ENCODE measurements at places on chromosomes 3 and 15.

DNA sequence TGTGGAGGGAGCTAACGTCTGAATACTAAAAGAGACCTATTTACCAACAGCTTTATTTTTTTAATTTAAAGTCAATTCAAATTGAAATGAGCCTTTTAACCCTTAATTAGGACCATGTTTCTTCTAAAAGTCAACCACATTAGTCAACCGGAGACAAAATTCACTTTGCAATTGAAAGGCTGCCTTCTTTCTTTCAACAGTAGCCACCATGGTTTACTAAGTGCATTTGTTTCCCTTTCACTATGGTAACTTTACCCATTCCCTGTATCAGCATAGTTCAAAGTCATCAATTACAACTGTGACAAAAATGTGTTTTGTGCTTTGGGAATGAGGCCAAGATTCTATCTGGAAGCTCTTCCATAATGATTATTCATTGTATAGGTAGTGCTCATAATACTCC, 225.4 kb downstream of the EPHA3 start:
- DNase-seq, result peak; percentile 47

DNA sequence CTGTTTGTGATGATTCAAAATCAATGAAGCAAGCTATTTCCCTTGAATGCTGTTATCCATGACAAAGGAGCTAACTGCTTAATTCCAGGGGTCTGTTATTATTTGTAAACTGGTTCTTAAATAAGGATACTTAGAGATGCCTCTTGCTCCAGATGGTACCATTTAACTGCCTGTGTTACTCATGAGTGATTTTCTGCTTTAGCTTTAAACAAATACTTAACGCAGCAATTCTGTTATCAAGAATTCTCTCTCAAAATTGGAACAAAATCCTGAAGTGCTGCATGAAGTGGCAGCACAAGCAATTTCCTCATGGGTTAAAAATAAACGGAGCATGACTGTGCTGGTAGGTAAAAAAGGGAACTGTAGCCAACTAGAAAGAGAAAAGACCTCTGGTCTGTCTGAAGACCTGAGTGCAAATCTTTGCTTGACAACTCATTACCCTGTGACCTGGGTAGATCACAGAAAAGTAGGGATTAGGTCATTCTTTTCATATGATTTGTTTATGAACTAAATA, 62.5 kb upstream of the GBE1 start:
- DNase-seq, result no peak

DNA sequence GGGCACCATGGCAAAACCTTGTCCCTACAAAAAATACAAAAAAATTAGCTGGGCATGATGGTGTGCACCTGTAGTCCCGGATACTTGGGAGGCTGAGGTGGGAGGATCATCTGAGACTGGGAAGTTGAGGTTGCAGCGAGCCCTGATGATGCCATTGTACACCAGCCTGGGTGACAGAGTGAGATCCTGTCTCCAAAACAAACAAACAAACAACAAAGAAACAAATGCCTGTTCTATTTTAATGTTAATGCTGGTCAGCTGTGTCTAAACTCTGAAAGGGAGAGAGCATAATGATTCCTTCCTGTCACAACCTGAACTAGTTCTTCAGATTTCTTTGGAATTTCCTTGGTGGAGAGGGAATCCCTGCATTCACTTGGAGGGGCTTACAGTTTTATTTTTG, 413.0 kb upstream of the TBL1XR1 start:
- DNase-seq, result no peak

DNA sequence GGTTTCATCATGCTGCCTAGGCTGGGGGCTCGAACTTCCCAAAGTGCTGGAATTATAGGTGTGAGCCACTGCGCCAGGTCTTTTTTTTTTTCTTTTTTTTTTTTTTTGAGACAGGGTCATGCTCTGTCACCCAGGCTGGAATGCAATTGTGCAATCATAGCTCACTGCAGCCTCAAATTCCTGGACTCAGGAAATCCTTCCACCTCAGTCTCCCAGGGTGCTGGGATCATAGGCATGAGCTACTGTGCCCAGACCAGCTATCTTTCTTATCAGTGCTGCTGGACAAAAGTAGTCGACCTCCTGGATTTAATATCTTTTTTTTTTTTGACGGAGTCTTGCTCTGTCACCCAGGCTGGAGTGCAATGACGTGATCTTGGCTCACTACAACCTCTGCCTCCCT, 60.8 kb downstream of the TFDP2 start:
- DNase-seq, result no peak

GRCh38 chr3:98806521-98806920, 43.4 kb downstream of the ST3GAL6 start:
- DNase-seq, result no peak

DNA sequence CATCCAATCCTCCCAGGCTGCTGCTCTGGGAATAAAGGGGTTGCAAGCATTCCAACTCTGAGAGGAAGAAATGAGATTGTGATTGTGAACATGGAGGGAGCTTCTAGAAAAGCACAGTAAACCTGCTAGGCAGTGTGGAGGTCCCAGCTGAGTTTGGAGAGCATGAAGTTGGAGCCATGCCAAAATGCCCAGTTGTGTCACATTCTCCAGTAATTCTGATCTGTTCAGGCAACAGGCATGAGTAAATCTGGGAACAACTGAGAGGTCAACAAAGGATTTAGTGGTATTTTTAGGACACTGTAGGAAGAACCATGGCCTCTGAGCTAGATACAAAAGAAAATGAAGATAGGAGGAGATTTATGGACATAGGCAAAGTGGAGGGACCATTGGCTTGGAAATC, 74.7 kb downstream of the CYP19A1 start:
- DNase-seq, result no peak

DNA sequence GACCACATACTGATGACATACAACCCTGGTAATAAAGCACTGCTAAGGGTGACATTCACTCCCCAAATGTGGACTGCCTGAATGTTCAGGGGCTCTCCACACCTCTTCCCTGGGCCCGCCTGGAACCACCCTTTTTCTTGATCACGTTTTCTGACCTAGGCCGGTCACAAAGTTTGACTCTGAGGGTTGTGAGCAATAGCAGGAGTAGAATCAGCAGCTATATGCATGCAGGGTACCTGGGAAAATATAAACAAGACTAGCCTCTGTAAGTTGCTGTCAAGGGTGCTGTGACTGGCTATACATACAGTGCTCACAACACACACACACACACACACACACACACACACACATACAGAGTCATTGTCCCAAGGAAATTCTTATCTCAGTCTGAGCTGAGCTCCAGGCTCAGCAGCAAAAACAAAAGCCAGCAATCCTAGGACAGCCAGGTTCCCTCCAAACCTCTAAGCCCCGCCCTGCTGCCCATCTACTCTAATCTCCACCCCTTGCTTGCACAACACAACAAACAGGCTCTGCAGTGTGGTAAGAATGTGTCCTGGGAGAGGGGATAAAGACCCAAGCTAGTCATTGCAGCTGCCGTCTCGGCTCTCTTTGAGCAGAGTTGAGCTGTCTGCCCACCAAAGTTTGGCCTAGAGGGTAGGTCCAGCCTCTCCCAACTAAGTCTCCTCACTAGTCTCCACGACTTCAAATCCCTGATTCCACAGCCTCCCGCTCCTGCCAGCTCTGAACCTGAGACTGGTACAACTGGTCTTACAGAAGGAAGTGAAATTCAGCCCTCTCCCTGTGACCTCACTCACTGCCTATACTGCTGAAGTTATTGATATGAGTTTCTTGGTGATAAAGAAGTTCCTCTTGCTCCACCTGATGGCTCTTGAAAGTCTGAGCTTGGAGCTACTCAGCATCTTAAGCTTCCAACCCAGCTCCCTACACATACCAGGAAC, 2.2 kb downstream of the BMF start:
- no peak for DNase-seq

GRCh38 chr15:83106994-83107840, at the start of gene TM6SF1:
TSS of gene TM6SF1 (plus strand) at chr15:83107645. CDS start at chr15:83107681, 36 bp downstream.
- DNase-seq, result peak; percentile 28

DNA sequence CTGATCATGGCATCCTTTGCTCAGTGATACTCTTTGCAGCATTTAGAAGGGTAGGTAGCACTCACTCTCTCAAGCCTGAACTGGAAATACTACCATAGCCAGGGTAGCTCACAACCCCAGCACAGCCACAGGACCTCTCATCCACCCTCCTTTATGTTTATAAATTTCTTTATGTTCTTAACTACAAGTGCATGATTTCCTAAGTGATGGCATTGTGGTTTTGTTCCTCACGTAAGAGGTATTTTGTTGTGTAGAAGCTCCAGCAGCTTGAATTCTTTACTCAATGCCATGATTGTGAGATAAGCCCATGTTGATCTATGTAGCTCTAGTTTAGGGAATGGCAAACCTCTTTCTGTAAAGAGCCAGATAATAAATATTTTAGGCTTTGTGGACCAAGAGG, 7.9 kb upstream of the RTP3 start:
- DNase-seq, result no peak

DNA sequence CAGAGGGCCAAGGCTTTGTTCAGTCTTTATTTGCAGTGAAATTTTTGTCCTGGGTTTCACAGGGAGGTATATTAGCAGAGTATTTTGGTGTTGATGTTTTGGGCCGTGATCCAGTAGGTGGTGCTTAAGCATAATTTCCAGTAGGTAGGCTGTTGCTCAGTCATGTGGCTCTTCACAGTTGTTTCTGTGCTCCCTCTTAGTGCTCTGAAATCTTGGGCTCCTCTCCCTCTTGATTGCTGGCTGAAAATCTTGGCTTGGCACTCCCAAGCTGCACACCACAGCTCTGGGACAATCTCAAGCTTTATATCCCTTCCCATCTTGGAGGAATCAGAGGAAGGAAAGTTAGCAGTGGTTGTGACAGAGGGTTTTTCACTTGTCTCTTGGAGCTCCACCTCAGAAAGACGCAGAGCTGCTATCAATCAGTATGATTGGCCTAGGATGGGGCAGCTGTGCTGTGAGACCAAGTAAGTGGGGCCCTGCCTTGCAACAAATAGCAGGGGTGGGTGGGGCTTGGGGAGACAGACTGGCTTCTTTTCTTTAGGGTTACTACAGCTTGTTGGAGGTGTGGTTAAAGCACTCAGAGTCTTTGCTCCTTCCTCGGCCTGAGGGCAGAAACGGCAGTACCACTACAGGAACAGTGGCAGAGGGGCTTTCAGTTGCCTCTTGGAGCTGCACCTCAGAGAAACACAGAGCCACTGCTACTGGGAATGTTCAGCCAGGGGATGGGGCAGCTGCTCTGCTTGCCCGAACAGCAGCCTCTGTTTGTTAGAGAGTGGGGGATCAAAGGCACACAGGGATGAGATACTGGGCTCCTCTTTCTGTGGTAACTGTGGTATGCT, 627.0 kb downstream of the SI start:
- peak; percentile 94 for DNase-seq

DNA sequence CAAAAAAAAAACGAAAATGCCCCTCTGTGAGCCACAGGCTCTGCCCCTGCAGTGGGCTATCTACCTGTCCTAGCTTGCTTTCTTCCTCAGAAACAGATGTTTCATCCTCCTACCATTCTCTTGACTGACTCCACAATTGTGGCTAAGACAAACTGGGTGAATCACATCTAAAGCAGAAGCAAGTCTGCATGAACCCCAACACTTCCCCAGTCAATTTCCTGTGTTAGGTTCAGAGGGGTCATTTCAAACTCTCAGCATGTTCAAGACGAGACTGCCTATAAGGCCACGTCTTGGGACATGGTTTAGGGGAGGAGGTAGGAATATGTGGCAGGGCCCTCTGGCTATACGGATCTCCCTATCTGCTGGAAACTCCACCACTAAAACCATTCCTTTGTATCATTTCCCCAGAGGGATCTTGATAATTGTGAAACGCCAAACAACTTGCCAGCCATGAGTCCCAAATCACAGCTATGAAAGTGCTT, 28.6 kb upstream of the ANKDD1A start:
- DNase-seq, result no peak

GRCh38 chr15:72764656-72765055, 18.9 kb downstream of the ADPGK start:
- DNase-seq, result no peak

DNA sequence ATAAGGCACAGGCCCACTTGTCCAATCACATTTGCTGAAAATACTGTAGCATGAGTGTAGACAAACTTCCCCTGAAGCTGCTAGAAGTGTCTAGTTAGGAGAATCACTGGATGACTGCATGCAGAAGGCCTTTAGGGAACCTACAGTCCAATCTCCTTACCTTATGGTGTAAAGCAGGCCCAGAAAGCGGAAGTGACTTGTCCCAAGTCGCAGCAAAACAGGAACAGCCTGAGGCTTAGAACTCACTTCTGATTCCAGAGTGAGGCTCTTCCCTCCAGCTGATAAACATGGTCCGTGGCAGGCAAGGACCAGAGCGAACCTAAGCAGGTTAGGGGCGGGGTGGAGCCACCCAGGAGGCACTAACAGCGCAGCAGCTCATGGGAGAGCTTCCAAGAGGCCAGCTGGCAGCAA, 2.5 kb downstream of the GRAMD2A start:
- no peak for DNase-seq

- peak; percentile 66 for DNase-seq
Observed at GRCh38 chr3:77682162-77682561, 642.3 kb downstream of the ROBO2 start.

DNA sequence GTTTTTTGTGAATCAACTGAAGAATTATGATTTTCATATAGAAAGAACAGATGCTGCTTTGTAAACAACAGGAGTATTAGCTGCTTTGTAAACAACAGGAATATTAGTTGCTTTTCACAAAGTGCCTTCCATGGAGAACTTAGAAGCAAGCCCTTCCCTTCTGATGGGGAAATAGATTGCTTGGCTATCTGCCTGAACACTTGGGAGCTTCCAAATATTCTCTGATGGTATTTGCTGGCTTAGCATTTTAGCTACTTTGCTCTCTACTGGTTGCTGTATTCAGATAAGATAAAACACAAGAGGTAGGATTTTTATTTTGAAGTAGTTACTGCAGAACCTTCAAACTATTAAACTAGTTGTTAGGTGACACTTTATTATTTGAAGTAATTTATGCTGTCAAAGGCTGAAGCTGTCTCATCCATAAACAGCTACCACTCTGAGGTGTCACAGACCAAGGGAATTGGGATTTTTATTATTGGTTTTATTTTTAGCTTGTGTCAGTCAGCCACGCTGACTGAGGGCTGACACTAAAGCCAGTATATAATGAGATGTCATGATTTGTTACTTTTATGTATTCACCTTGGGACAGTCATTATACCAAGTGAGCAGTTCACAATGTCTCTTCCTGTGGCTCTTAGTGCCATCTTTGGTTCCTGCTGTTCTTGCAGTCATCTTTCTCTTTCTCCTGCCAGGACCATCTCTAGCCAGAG, 50.0 kb downstream of the ZIC1 start:
- no peak for DNase-seq

GRCh38 chr3:186466391-186466974, 77.7 kb downstream of the CRYGS start:
- DNase-seq, result no peak

GRCh38 chr15:39455471-39455991, 125.3 kb upstream of the THBS1 start:
- no peak for DNase-seq

DNA sequence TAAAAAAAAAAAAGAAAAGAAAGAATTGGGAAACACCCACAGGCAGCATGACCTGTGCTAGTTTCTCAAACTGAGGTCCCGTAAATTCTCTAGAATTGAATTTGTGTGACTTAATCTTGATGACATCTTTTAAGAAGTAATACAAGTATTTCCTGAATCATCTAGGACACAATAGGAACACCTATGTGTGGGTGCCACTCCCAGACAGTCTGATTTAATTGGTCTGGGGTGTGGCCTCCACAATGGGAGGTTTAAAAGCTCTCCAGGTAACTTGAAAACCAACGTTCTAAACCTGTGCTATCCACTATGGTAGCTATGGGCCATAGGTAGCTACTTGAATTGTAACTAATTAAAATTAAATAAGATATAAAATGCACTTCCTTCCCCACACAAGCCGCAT, 28.1 kb downstream of the CFAP92 start:
- no peak for DNase-seq

- no peak for DNase-seq
Observed at GRCh38 chr15:91853948-91854638, 585 bp downstream of the SLCO3A1 start.

GRCh38 chr3:49076646-49077045, 17.2 kb downstream of the QRICH1 start:
- no peak for DNase-seq
